ENCODE measurements at places on chromosomes 3 and 15. TPM values are rescaled to one million over a fixed set of nuclear protein-coding genes. Genes with fewer than 3 reads are reported as not detected.
A peak's percentile ranks its signal among the peaks of the same experiment; 100 is the strongest.

- DNase-seq, result no peak
- H3K4me3 ChIP-seq, result no peak overlapping the region
- peaks cover 42% of the 10 kb centered on the region for H3K27me3 ChIP-seq
- no peak overlapping the region for H3K27ac ChIP-seq
- H3K36me3 ChIP-seq, result no peaks in the 10 kb centered on the region
- H3K4me1 ChIP-seq, result peaks cover 8% of the 10 kb centered on the region
Measured at GRCh38 chr15:78623786-78624497, 3.1 kb upstream of the CHRNA3 start.

DNA sequence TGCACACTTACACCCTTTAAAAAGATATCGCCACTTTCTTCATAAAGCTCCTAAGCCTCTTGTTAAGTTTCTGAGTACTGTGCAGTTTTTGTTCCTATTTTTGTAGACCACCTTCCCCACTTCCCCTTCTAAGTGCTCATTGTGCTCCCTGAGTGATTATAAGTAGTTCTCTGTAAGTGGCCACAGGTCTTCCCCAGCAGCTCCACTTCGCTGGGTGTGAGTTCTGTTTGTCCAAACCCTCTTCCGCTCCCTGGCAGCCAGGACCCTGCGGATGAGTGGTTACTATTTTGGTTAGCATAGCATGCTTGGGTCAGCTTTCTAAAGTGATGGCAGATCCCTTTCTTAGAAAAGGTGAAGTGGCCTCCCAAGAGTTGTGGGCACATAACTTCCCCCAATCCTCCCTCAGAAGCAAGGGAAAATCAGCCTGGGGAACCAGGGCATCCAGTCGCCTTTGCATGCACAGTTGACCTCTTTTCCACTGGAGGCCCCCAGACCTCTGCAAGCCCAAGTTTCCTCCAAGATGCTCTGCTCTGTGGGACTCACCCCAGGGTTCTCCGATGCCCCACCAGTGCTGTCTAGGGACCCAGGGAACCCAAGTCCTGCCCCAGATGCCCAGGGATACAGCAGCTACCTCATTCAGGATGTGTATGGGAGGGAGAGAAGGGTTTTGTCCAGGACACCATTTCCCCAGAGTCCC is 69.6 kb downstream of the ATP10A start:
- no peak overlapping the region for H3K27ac ChIP-seq
- H3K4me1 ChIP-seq, result peaks cover 76% of the 10 kb centered on the region
- H3K27me3 ChIP-seq, result no peaks in the 10 kb centered on the region
- peaks cover 3% of the 10 kb centered on the region for H3K36me3 ChIP-seq
- no peak overlapping the region for H3K4me3 ChIP-seq

Gene TBC1D2B
- 57.1 TPM for total RNA-seq

Gene CPB1
- not detected for total RNA-seq

- DNase-seq, result no peak
- peak overlapping the region; percentile 33 for H3K4me3 ChIP-seq
- no peaks in the 10 kb centered on the region for H3K27me3 ChIP-seq
- H3K36me3 ChIP-seq, result peaks cover 6% of the 10 kb centered on the region
- no peak overlapping the region for H3K27ac ChIP-seq
Measured at GRCh38 chr3:184016169-184016570, 1.5 kb downstream of the ABCC5 start.

DNA sequence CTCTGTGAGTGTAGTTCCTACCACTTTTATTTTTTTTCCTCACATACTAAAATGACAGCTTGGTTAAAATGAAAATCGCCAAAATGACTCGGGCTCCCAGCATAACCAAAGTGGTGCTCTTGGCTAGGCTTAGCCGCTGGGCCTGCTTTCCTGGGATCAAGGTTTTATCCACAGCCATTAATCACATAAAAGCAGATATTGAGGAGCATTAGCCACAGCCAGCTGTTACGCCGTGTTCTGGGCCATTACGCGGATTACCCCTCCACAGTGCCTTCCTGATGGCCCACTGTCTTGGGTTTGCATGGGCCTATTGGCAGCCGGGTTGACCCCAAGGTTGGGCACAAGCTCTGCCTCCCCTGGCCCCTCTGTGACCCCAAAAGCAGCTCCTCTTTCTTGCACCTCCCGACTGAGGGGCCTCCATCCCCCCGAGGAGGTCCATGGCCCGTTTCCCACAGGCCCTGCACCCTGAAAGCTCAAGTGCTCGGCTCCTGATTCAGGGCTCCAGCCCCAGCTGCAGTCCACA is 30.4 kb upstream of the TRPM1 start:
- H3K36me3 ChIP-seq, result no peaks in the 10 kb centered on the region
- no peaks in the 10 kb centered on the region for H3K4me1 ChIP-seq
- no peak for DNase-seq
- no peaks in the 10 kb centered on the region for H3K27me3 ChIP-seq
- no peak overlapping the region for H3K27ac ChIP-seq

- peaks cover 10% of the 10 kb centered on the region for H3K4me1 ChIP-seq
- H3K36me3 ChIP-seq, result no peaks in the 10 kb centered on the region
- no peak for DNase-seq
- H3K27me3 ChIP-seq, result peaks cover 43% of the 10 kb centered on the region
Measured at GRCh38 chr3:157498371-157498770, 4.8 kb downstream of the VEPH1 start.

DNA sequence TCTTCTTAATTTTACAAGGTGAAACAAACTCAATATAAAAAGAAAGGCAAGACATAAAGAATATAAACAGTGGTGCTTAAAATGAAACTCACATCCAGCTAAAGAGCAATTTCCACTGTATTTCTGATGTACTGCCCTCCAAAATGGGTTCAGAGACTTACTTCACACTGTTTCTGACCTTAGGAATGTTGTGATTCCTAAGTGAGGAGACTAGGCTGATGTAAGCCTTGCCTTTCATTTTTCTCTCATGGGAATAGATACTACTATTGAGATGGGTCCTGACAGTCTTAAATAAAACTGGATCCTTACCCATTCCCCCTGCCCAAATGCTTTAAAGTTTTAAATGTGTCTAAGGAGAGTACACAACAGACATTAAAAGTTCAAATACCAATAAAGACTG is 86.9 kb downstream of the CBLB start:
- peaks cover 65% of the 10 kb centered on the region for H3K4me1 ChIP-seq
- peak overlapping the region; percentile 51 for H3K27ac ChIP-seq
- no peaks in the 10 kb centered on the region for H3K27me3 ChIP-seq
- peaks cover 31% of the 10 kb centered on the region for H3K36me3 ChIP-seq
- no peak overlapping the region for H3K4me3 ChIP-seq

DNA sequence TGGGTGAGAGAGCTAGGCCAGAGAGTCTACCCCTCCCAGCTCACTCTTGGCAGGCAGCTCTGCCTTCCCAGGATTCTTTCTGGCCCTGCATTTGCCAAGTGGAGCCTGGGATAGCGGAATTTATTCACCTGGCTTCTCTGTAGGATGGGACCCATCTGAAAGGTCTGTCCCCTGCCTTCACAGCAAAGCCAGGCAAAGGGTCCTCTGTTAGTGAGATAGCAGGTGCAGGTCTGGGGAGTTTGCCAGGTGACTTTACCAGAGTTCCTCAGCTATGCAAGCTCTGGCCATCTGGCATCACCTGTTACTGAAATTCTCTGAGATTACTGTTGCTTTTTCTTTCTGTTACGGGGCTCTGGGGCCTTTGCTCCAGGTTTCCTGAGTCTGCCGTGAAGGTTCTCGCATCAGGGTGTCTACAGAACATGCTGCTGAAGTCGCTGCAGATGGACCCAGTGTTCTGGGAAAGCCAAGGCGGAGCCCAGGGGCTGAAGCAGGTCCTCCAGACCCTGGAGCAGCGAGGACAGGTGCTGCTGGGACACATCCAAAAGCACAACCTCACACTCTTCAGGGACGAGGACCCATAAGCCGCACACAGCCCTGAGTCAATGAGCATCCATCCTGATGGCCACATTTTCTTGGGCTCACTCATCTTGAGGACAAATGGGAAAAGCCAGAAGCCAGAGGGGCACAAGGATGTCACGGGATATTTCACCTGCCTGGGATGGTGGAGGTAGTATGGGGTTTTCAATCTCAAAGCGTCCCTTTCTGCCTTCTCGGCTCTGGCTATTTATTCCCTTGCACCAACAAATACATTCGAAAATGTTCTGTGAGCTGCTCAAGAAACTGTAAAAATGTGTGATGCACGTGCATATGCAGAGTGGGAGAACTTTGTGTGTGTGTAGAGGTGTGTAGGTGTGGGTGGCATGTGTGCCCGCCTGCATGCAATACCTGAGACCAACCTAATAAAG is 49.8 kb downstream of the POMGNT2 start:
- H3K36me3 ChIP-seq, result no peaks in the 10 kb centered on the region
- no peak overlapping the region for H3K4me3 ChIP-seq
- DNase-seq, result no peak
- no peaks in the 10 kb centered on the region for H3K27me3 ChIP-seq
- H3K27ac ChIP-seq, result no peak overlapping the region

- H3K4me3 ChIP-seq, result no peak overlapping the region
- peaks cover 23% of the 10 kb centered on the region for H3K36me3 ChIP-seq
- no peaks in the 10 kb centered on the region for H3K27me3 ChIP-seq
- no peak for DNase-seq
- no peak overlapping the region for H3K27ac ChIP-seq
Measured at GRCh38 chr3:53243165-53243564, 12.7 kb downstream of the TKT start.

GRCh38 chr3:127088511-127089351 is 104.2 kb upstream of the PRR23E start:
- H3K4me3 ChIP-seq, result no peak overlapping the region
- no peaks in the 10 kb centered on the region for H3K36me3 ChIP-seq
- no peak for DNase-seq
- H3K27ac ChIP-seq, result no peak overlapping the region
